ENCODE measurements at places on chromosomes 2 and 18. TPM values are rescaled to one million over a fixed set of nuclear protein-coding genes. Genes with fewer than 3 reads are reported as not detected.

The KCNJ13 gene
- total RNA-seq: not detected

The ASB18 gene
- total RNA-seq: not detected

The APCDD1 gene
- total RNA-seq: 171 TPM

The AGFG1 gene
- 108 TPM for total RNA-seq

The GALNT14 gene
- 14.4 TPM for total RNA-seq

The ACMSD gene
- total RNA-seq: not detected

The CABYR gene
- total RNA-seq: 14.0 TPM

The LYG2 gene
- not detected for total RNA-seq

The PRSS56 gene
- not detected for total RNA-seq

All from glutamatergic neuron (in vitro differentiated cells).